ENCODE measurements at places on chromosomes 16 and 17.
A peak's percentile ranks its signal among the peaks of the same experiment; 100 is the strongest.

- DNase-seq, result no peak
Observed at GRCh38 chr16:81005610-81006161, 999 bp downstream of the CMC2 start.

GRCh38 chr17:27563532-27563931 lies 67.5 kb upstream of the LGALS9 start:
- no peak for DNase-seq

DNA sequence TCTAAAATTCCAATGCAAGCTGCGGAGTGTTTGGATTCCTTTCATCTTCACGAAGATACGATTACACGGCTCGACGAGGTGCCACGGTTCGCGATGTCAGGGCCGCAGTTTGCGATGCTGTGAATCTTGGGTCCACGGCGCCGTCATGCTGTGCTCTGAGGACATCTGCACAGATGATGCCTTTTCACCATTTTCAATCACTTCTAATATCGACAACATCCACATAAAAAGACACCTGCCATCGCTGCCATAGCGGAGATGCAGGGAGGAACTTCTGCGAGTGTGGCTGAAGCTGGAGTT lies 6.8 kb upstream of the APRT start:
- no peak for DNase-seq

- DNase-seq, result no peak
Observed at GRCh38 chr16:12788758-12789157, 14.9 kb downstream of the CPPED1 start.

GRCh38 chr16:87368029-87368770 lies 15.4 kb downstream of the FBXO31 start:
- DNase-seq, result no peak

DNA sequence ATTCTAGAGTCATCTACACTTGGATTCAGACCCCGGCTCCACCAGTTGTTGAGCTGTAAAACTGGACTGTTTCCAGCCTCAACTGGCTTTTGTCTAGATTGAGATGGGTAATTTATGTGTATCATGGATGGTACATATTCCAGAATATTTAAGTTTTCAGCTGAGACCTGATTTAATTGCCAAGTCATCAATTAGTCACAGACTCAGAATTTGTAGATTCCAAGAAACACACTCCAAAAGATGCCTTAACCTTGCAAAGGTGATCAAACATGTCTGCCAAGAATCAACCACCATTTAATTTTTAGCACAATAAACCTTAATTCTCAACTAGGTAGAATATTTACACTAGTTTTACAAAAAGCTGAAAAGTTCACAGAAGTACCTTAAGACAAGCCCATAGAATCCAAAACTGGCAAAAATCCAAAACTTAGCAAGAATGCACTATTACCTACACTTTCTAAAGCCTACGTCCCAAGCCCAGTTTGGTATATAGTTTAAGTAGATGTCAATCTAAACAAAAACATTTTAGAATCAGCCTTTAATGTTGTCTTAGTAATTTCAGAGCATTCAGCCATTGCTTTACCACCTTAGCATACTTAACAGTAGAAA lies 17.7 kb downstream of the SIAH1 start:
- DNase-seq, result no peak

DNA sequence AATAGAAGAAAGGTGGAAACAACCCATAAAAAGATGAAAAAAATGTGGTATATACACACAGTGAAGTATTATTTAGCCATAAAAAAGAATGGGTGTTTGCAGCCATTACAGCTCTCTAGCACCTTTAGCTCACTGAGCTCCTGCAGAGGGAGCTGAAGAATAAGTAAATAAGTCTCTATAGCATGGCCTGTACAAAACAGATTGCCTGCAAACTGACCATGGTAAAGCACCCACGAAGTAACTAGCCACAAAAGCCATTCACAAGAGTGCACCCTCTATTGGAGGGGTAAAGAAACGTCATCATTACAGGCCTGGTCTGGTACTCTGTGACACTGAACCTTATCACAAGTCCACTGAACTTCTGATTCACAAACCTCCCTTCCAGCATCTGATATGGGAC lies 76.3 kb downstream of the USP32 start:
- DNase-seq, result no peak

GRCh38 chr16:63496282-63496681 lies 1460.0 kb upstream of the CDH8 start:
- no peak for DNase-seq

GRCh38 chr17:47232465-47232864 lies 21.2 kb upstream of the ITGB3 start:
- DNase-seq, result no peak

DNA sequence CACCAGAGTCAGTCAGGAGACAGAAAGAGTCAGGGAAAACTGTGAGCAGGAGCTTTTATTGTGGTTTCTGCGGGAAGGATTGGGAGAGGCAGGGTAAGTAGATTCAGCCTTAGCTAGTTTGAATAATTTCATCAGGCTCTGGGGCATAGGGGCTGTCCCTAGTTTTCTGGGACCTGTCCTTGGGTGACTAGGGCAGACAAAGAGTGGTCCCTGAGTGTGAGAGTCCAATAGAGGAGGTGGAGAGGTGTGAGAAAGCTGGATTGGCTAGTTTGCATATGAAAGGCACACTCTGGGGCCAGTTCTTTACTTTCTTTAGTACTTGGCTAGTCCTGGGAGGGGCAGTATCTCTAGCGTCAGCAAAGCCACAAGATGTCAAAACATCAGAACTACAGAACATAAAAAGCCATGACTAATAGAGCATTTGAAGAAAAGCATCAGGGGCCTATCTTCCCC lies 255.6 kb downstream of the HS3ST3A1 start:
- DNase-seq, result no peak

DNA sequence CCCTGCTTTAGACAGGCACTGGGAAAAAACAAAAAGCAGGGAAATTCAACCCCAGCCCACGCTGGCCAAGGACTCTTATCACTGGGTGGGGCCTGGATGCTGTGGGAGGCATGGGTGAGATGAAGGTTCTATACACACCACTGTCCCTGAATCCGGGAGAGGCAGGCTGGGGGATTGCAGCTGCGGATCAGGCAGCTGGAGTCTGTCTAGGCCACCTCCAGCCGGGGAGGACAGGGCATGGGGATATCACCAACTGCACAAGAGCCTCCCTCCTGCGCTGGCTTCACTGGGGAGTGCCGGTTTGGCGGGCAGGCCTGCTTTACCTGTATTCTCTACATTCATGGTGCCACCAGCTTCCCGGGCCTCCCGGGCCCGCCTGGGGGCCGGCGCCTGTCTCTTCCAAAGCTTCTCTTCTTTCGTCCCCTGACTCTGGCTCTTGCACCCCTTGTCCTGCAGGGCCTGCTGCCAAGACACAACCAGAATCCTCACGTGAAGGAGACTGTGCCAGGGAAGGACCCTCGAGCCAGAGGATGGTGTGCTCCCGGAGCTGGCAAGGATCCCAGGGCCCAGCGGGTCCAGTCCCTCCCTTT lies 13.9 kb downstream of the KIFC3 start:
- no peak for DNase-seq

GRCh38 chr17:47708864-47709541 lies 15.0 kb downstream of the TBKBP1 start:
- peak; percentile 28 for DNase-seq

DNA sequence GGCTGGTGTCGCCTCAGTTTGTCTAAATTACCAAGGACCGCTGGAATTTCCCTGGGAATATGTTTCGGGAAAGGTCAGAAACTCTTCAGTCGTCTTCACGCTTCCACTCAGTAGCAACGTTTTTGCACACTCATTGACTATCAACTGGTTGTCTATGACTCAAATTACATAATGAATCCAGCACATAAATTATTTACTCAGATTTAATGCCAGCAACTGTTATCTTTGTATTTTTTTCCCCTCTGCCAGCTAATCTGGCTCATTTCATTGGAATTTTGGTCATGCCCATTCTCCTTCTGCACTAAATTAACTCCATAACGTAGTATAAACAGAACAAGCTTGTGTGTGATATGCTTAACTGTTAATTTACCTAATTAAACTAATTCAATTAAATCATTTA lies 372.7 kb upstream of the ZFHX3 start:
- DNase-seq, result no peak
